ENCODE measurements at places on chromosomes 2 and 18. TPM values are rescaled to one million over a fixed set of nuclear protein-coding genes. Genes with fewer than 3 reads are reported as not detected.

Gene HAT1
- 74.2 TPM for total RNA-seq

Gene LHCGR
- total RNA-seq, result 0.73 TPM

Gene ZNF519
- 40.4 TPM for total RNA-seq

Gene CBLN2
- total RNA-seq, result not detected

Gene SMYD1
- not detected for total RNA-seq

Gene DOK1
- 14.3 TPM for total RNA-seq

Gene XDH
- total RNA-seq, result 1.2 TPM

Gene ATP6V1B1
- total RNA-seq, result not detected

Gene HOXD1
- total RNA-seq, result not detected

Gene TUBA4B
- total RNA-seq, result not detected

- no peaks in the 10 kb centered on the region for H3K36me3 ChIP-seq
- H3K4me3 ChIP-seq, result no peak overlapping the region
- no peaks in the 10 kb centered on the region for H3K4me1 ChIP-seq
- no peak overlapping the region for H3K27ac ChIP-seq
Measured at GRCh38 chr2:209648714-209649113, 122.9 kb upstream of the UNC80 start.

- no peak overlapping the region for H3K4me3 ChIP-seq
- H3K27me3 ChIP-seq, result no peaks in the 10 kb centered on the region
- H3K27ac ChIP-seq, result no peak overlapping the region
Measured at GRCh38 chr2:70730730-70731129, 37.3 kb downstream of the ADD2 start.

GRCh38 chr2:169448316-169448715, 31.0 kb upstream of the BBS5 start:
- no peaks in the 10 kb centered on the region for H3K4me1 ChIP-seq
- no peak overlapping the region for H3K4me3 ChIP-seq
- no peak overlapping the region for H3K27ac ChIP-seq

GRCh38 chr2:70080610-70081200, 6.6 kb upstream of the PCBP1 start:
- H3K4me3 ChIP-seq, result no peak overlapping the region
- H3K27ac ChIP-seq, result no peak overlapping the region
- peaks cover 74% of the 10 kb centered on the region for H3K36me3 ChIP-seq

DNA sequence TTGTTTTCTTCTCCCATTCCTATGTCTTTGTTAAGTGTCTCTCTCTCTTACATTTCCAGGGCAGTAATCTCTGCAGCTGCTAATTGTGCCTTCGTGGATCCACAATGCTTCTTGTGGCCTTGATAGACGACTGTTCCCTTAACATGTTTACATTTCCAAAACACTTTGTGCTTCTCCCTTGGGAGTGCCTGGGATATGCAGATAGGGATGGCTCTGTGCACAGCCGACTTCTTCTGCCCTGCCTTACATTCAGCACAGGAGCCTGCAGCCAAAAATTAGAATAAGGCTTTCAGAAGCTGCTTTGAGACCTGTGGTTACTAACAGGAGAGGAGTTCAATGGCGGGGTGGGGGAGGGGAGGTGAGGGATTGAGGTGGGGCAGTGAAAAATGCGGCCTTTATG, 328.9 kb downstream of the TDRD15 start:
- no peak overlapping the region for H3K4me3 ChIP-seq
- H3K36me3 ChIP-seq, result no peaks in the 10 kb centered on the region
- no peak overlapping the region for H3K27ac ChIP-seq
- DNase-seq, result no peak

GRCh38 chr2:20184067-20184938, 40.6 kb downstream of the SDC1 start:
- H3K36me3 ChIP-seq, result no peaks in the 10 kb centered on the region
- H3K4me3 ChIP-seq, result no peak overlapping the region
- no peak overlapping the region for H3K27ac ChIP-seq
- no peak for DNase-seq

DNA sequence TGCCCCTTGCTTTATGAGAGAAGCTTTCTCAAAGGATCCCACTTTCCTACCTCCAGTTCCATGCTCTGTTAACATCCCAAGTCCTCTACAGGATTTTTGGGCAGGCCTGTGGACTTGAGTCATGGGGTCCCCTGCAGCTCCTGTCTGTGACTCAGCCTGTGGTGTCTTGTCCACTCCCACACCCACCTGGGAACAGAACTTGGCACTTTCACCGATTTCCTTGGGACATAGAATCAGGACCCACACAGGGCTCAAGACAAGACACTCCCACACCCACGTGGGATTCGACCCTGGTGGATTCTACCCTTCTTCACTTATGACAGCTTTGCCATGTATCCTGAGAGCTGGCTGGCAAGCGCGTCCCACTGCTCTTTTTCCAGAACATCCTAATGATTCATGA, 30.7 kb upstream of the HDAC4 start:
- H3K4me1 ChIP-seq, result no peaks in the 10 kb centered on the region
- no peak overlapping the region for H3K27ac ChIP-seq
- H3K36me3 ChIP-seq, result no peaks in the 10 kb centered on the region
- DNase-seq, result no peak
- H3K4me3 ChIP-seq, result no peak overlapping the region

- H3K4me3 ChIP-seq, result no peak overlapping the region
- no peaks in the 10 kb centered on the region for H3K4me1 ChIP-seq
- no peaks in the 10 kb centered on the region for H3K27me3 ChIP-seq
- peak; percentile 39 for DNase-seq
- no peaks in the 10 kb centered on the region for H3K36me3 ChIP-seq
Measured at GRCh38 chr18:80159713-80160636, 50.9 kb downstream of the ADNP2 start.

- H3K27ac ChIP-seq, result peak overlapping the region; percentile 91
- DNase-seq, result no peak
- peak overlapping the region; percentile 70 for H3K4me3 ChIP-seq
- no peaks in the 10 kb centered on the region for H3K27me3 ChIP-seq
- H3K36me3 ChIP-seq, result no peaks in the 10 kb centered on the region
Measured at GRCh38 chr2:26298638-26299393, 47.1 kb upstream of the SELENOI start.

GRCh38 chr2:201996679-201997314, 36.9 kb upstream of the FZD7 start:
- H3K36me3 ChIP-seq, result no peaks in the 10 kb centered on the region
- H3K4me1 ChIP-seq, result peaks cover 24% of the 10 kb centered on the region
- no peak for DNase-seq
- peak overlapping the region; percentile 26 for H3K4me3 ChIP-seq
- H3K27ac ChIP-seq, result peak overlapping the region; percentile 46

- no peaks in the 10 kb centered on the region for H3K27me3 ChIP-seq
- no peaks in the 10 kb centered on the region for H3K4me1 ChIP-seq
- H3K4me3 ChIP-seq, result no peak overlapping the region
- no peak overlapping the region for H3K27ac ChIP-seq
Measured at GRCh38 chr18:58531236-58531635, 97.7 kb downstream of the ALPK2 start.

DNA sequence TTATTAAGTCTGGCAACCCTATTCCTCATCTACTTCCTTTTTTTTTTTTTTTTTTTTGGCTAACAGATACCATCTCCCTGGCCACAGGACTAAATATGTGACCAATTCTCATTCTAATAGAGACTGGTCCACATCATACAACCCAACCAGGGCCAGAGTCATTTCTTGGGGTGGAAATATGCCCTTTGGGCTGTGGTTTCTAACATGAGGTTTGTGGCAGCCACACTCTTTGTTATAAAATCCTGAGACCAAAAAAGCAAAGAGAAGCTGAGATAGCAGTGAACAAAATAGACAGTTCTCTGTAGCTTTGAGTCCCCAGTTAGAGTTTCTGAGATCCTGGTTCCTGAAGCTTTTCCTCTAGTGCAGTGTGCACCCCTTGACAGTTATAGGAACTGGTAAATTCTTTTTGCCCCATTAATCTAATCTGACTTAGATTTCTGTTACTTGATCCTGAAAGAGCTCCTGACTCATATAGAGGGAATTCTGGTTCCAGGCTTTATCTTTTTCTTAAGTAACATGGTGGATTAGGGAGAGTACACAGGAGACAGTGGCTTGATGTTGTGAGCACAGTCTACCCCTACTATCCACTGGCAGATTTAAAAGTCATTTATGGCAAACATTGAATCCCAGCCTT, 86.8 kb downstream of the MAIP1 start:
- H3K27ac ChIP-seq, result no peak overlapping the region
- H3K4me1 ChIP-seq, result peaks cover 5% of the 10 kb centered on the region
- H3K36me3 ChIP-seq, result no peaks in the 10 kb centered on the region
- H3K4me3 ChIP-seq, result no peak overlapping the region
- no peak for DNase-seq

DNA sequence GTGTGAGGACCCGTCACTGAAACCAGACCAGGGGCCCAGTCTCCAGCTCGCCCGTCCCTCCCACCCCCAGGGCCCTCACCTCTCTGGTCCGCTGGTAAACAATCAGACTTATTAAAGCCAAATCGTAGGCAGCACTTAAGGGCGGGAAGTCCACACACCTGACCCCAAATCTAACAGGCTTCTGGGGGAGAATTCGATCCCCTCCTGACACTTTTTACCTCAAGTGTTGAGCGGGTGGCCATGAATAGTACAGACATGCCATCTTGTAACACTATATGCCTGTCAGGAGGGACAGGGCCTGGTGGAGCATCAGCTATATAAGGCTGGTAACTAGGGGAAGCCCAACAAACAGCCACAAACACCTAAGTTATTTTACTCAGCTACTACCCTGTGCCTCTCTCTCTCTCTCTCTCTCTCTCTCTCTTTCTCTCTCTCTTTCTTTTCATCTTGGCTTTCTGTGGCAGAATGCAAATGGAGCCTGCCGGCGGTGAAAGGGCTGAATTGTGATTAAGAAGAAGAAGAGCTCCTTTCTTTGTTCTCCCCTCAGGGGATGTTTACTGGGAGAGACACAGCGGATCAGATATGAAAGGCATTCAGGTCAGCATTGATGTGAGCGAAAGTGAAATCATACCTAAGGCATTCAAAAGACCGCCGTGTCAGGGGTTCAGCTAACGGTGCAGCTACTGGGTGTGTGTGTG, 9.5 kb downstream of the ZEB2 start:
- no peaks in the 10 kb centered on the region for H3K36me3 ChIP-seq
- peak overlapping the region; percentile 46 for H3K27ac ChIP-seq
- no peak overlapping the region for H3K4me3 ChIP-seq

GRCh38 chr2:206031162-206031784, 54.7 kb downstream of the INO80D start:
- H3K4me1 ChIP-seq, result no peaks in the 10 kb centered on the region
- peaks cover 17% of the 10 kb centered on the region for H3K36me3 ChIP-seq
- H3K27me3 ChIP-seq, result no peaks in the 10 kb centered on the region
- no peak for DNase-seq
- H3K4me3 ChIP-seq, result no peak overlapping the region

GRCh38 chr2:214547931-214548330, 137.1 kb downstream of the VWC2L start:
- H3K27ac ChIP-seq, result no peak overlapping the region
- no peaks in the 10 kb centered on the region for H3K36me3 ChIP-seq
- H3K27me3 ChIP-seq, result no peaks in the 10 kb centered on the region
- no peak for DNase-seq
- no peaks in the 10 kb centered on the region for H3K4me1 ChIP-seq
- no peak overlapping the region for H3K4me3 ChIP-seq

DNA sequence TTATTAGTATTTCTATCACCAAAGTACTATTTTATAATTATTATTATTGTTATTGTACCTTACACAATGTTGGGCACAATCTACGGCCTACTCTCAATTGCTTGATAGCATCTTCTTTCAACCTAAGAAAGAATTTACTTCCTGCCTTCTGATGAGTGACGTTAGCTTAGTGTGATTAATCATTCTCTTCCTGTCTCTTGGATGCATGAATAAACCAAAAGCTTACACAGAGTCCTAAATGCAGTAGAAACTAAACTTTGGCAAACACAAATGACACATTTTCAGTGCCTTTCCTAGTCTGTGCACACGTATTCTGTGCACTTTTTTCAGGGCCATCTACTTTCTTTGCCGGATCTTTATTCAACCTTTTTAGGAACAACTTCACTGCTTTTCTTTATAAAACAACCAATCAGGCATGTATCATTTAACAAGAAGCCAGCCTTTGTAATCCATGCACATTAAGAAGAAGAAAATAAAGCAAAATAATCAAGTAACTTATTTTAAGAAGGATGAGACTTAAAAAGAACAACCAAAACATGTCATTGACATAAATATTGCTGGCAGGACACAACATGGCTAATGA, 19.1 kb downstream of the TRAK2 start:
- H3K36me3 ChIP-seq, result no peaks in the 10 kb centered on the region
- no peaks in the 10 kb centered on the region for H3K27me3 ChIP-seq
- H3K27ac ChIP-seq, result no peak overlapping the region
- H3K4me1 ChIP-seq, result no peaks in the 10 kb centered on the region

DNA sequence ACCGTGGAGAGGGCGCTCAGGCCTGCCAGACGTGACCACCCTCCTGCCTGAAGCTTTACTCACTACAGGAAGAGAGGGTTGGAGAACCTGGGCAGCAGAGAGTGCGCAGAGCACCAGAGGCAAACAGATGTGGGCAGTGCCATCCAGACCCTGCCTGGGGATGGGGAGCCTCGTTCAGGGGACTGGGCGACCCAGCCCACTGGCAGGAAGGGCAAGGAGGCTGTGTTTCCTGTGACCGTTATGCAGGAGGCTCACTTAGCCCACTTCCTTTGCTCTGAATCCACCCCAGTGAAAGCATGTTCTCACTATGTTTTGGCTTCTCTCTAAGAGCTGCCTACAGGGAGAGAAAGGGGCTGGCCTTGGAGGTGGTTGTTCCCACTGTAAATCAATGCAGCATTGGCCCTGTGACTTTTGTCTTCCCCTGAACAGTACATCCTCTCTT, 23.0 kb upstream of the ACKR3 start:
- no peaks in the 10 kb centered on the region for H3K36me3 ChIP-seq
- no peak overlapping the region for H3K27ac ChIP-seq
- no peak for DNase-seq
- no peak overlapping the region for H3K4me3 ChIP-seq

DNA sequence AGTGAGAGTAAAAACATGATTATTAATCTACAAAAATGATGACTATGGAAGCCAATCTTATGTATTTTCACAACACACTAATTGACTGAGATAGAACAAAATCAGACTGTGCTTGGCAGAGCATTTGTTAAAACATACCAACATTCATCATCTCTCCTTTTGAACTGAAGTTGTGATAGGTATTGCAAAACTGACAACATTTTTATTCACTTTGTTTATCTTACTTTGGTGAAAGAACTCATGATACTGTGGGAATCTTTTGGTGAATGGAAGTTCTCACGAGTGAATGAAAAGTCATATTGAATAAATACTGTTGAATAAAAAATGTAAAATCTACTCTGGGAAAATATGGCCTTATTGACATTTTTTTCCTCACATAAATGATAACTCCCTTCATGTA, 1430.2 kb upstream of the PIK3C3 start:
- no peak for DNase-seq
- H3K27ac ChIP-seq, result no peak overlapping the region
- H3K4me3 ChIP-seq, result no peak overlapping the region
- no peaks in the 10 kb centered on the region for H3K36me3 ChIP-seq

Measured in H1 (cell line).